Breast epithelium (tissue), 4 donors: ENCODE measurements at places on chromosomes 5 and 9.

- no peak for DNase-seq
Measured at GRCh38 chr5:173714551-173715428, 98.3 kb upstream of the BOD1 start.

GRCh38 chr9:20805766-20806165, 121.7 kb downstream of the FOCAD start:
- no peak for DNase-seq

DNA sequence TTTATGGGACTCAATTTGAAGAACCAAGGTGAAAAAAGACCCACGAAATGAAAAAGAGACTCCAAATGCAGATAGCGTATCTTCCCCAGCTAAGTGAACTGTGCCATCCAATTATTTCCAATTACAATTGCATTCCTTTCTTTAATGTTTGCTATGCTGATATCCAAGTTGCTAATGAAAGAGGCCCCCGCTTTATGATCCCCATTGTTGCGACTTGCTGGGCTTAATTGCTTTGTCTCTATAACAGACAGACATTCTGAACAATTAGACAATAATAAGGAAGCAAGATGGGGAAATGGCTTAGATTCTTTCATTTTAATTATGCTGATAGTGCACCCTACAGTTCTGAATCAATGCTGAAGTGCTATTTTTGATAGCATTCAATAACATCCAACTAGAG, 354.3 kb downstream of the KIF4B start:
- DNase-seq: no peak

DNA sequence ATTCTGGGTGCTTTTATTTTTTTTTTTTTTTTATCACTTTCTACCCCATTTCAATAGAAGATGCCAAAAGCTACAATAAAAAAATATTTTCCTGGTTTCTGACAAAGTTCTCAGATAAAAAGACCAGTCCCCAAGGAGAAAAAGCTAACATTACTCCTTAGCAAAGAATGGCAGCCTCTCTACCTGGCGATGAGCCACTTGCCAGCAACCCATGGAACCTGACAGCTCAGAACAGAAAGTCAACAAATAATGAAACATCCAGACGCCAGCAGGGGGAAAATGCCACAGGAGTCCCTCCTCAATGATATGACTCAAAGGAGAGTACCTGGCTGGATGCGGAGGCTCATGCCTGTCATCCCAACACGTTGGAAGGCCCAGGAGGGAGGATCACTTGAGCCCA, 123.2 kb downstream of the MYO10 start:
- DNase-seq: peak; percentile 28

GRCh38 chr9:120877276-120878034, 467 bp upstream of the PHF19 start:
- DNase-seq: no peak

DNA sequence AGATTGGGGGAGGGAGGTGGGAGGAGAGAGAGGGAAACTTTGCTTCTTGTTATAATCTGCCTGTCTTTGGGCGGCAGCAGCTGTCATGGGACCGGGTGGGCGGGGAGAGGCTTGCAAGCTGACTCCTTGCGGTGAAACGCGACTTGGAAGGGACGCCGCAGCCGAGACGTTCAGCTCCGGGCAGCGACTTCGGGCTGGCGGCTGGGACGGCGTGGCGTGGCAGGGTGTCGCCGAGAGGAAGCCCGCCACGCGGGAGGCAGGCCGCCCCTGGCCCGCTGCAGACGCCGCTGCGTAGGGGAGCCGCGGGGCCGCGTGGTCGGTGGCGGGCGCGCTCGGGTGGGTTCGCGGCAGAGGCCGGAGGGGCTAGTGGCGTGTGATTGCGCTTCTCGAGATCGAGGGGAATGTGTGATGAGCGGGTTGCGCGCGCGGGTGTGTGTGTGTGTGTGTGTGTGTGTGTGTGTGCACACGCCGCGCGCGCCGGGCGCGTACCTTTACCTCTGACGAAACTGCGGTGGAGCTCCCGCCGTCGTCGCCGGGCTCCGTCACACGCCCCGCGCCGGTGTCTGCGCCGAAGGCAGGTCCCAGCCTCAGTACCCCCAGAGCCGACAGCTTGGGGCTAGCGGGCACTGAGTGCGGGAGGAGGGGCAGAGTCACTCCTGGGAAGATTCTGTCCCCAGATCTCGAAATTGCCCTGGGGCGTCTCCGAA, 1.7 kb downstream of the PPARGC1B start:
- peak; percentile 81 for DNase-seq
